ENCODE measurements at places on chromosomes 4 and X.

- DNase-seq = no peak
Observed at GRCh38 chr4:25345744-25346143, 31.3 kb upstream of the ANAPC4 start.

GRCh38 chrX:72712094-72712755 is 1.9 kb downstream of the PHKA1 start:
- DNase-seq = no peak

DNA sequence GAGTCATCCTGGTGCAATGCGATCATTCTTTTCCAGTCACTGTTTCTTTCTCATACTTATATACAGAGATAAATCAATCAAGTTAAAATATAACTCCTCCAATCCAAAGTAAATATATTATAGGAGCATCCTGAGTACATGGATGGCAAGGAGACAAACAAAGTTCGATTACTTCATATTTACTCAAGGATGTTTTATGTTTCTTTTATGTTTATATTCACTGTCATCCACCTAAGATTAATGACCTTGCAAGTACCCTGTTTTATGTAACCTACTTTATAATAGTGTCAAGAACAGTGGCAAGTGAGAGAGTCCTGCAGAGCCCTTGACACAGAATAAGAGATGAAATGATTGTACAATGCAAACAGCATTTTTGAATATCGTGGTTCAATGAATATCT is at the start of gene UGT2B11:
UGT2B11 (minus strand) TSS at position 33 of the 400 bp plus-strand sequence; CDS start at position 7, 26 bp downstream.
- no peak for DNase-seq

GRCh38 chrX:46255046-46255445 is 290.2 kb downstream of the ZNF674 start:
- no peak for DNase-seq

GRCh38 chrX:40552768-40553167 is 28.0 kb upstream of the ATP6AP2 start:
- DNase-seq = no peak

DNA sequence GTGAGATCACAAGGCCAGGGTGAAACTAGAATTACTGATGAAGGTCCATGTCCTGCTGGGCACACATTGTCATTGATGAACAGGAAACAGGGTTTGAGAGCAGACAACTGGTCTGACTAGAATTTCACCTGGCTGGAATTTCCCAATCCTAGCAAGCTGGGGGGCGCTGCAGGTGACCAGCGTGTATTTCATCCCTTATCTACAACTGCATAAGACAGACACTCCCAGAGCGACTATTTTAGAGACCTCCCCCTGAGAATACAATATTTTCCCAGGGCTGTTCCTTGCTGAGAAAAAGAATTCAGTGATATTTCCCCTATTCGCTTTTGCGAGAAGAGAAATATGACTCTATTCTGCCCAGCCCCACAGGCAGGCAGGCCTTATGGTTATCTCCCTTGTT is 432.6 kb upstream of the GALNT7 start:
- DNase-seq = no peak

DNA sequence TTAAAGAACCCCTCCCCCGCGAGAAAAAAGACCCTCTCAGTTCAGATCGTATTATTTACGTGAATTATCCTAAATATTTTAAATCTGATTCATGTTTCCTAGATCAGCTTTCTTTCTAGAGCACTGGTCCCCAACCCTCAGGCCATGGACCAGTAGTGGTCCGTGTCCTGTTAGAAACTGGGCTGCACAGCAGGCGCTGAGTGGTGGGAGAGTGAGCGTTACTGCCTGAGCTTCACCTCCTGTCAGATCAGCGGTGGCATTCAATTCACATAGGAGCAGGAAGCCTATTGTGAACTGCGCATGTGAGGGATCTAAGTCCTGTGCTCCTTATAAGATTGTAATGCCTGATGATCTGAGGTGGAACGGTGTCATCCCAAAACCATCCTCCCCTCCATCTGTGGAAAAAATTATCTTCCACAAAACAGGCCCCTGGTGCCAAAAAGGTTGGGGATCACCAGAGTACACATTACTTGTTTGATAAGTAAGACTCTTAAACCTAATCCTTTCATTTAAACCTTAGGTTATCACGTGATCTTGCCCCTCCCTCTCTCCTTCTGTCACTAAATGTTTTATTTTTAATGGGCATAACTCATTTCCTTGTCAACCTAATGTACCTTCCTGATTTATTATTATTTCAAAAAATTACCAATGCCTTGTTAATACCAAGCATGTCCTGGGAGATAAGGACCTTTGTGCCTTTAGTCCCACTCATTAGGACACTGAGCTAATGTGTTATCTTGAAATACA is 442.9 kb downstream of the TLL1 start:
- DNase-seq = no peak

DNA sequence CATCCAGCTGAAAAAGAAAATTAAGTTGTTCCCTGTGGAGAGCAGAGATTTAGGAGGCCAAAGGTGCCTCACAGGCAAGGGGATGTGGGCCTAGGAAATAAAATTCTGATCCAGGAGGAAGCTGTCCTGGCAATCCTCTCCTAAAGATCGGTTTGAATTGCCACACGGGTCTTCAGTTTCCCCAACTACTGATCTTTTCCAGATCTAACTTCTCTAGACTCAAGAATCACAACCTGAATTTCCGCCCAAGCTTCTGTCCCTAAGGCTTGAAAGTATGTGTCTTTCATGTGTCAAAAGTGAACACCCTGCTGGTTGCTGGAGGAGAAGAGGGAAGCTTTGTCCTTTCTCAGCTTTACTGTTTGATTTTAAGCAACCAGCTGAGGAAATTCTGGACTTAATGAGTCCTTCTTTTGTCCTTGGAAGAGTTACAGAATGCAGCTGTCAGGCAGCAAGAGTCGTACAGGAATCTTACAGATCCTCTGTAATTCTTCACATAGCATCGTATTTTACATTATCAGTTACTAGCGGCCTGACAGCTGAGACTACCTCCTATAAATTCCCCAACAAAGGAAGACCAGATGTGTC is 93.8 kb downstream of the INPP4B start:
- no peak for DNase-seq

Data from stimulated activated CD8-positive, alpha-beta memory T cell treated with anti-CD3 and anti-CD28 coated beads, Interleukin-4, amount 100 ng/mL, for 4 hours (primary cell).